Glomerular endothelial cell (primary cell): ENCODE measurements at places on chromosomes 12 and 14.

- DNase-seq: peak; percentile 33
Measured at GRCh38 chr12:99043319-99043914, 398.3 kb downstream of the APAF1 start.

- DNase-seq: no peak
Measured at GRCh38 chr12:17159506-17160300, 553.7 kb upstream of the LMO3 start.

GRCh38 chr12:28269851-28270250 is 79.6 kb downstream of the CCDC91 start:
- DNase-seq: no peak

- DNase-seq: no peak
Measured at GRCh38 chr12:32780071-32780470, 24.4 kb upstream of the YARS2 start.

GRCh38 chr12:43740511-43741100 is 18.0 kb downstream of the PUS7L start:
- no peak for DNase-seq

GRCh38 chr14:68669111-68669511 is 123.8 kb downstream of the ZFP36L1 start:
- DNase-seq: no peak

- peak; percentile 37 for DNase-seq
Measured at GRCh38 chr12:53757101-53757770, 5.5 kb upstream of the CISTR start.

DNA sequence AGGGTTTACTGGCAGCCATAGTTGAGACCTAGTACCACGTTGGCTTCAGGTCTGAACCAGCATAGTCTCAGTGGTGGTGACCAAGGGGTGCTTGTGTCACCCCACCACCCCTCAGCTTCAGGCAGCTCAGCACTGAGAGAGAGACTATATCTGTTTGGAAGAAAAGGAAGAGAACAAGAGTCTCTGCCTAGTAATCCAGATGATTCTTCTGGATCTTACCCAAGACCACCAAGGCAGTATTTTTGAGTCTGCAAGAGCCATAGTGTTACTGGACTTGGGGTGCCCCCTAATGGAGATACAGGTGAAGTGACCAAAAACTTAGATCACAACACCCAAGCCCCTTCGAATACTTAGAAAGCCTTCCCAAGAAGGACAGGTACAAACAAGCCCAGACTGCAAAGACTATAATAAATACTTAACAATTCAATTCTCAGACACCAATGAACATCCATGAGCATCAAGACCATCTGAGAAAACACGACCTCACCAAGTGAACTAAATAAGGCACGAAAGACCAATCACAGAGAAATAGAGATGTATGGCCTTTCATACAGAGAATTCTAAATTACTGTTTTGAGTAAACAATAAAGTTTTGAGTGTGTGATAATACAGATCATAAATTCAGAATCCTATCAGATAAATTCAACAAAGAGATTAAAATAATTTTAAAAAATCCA is 107.0 kb downstream of the HELB start:
- peak; percentile 22 for DNase-seq

- no peak for DNase-seq
Measured at GRCh38 chr12:47841910-47842309, 22.2 kb upstream of the HDAC7 start.
